Brain microvascular endothelial cell (primary cell): ENCODE measurements at places on chromosomes 2 and 18.

- no peak for DNase-seq
These were observed 15.4 kb downstream of the CAVIN2 start for GRCh38 chr2:191831410-191831994.

- no peak for DNase-seq
These were observed 88.8 kb downstream of the CRIM1 start for GRCh38 chr2:36444216-36444936.

GRCh38 chr18:35397976-35398375 is 20.8 kb upstream of the ZNF396 start:
- no peak for DNase-seq

GRCh38 chr2:199958014-199958413 is 2.6 kb downstream of the MAIP1 start:
- DNase-seq, result no peak

DNA sequence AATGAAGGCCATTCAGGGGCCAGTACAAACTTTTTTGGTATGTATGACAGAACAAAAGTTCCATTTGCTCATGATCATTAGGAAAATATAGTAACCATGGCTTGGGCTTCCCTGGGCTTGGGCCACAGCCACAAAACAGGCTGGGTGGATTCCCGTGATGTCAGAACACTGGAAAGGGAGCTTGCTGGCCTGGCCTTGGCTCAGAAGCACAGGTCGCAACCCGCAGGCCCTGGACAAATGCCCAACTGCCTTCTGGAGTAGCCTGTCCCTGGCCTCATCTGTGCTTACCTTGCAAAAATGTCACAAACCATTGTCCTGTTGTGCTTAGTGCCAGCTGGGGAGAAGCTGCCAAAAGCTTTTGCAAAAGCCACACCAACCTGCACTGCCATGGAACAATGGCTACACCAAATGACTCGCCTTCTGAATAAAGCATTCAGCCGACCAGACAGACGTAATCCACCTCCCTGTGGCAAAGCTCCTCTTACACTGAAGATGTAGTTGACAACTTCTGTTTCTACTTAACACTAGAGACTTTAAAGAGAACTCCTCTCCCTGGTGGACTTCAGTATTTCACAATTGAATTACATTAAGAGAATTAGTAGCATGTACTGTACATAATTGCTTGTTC is 125.5 kb downstream of the ANKRD44 start:
- DNase-seq, result no peak

DNA sequence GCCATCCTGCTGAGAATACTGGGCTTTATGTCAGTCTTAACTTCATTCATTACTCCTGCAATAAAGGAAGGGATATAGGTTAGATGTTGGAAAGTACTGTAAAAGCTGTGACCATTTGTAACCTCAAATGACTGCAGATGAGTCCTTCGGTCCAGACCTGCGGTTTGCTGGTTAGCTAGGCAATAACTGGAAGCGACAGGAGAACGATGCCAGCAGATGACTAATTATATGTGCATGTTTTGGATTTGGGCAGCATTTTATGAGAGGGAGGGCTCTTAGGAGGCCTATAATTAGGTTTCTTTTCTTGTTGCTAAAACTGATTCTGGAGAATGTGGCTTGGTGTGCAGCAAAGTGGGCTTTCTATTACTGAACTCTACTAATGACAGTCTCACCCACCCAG is 205.6 kb downstream of the TMEM182 start:
- DNase-seq, result no peak

DNA sequence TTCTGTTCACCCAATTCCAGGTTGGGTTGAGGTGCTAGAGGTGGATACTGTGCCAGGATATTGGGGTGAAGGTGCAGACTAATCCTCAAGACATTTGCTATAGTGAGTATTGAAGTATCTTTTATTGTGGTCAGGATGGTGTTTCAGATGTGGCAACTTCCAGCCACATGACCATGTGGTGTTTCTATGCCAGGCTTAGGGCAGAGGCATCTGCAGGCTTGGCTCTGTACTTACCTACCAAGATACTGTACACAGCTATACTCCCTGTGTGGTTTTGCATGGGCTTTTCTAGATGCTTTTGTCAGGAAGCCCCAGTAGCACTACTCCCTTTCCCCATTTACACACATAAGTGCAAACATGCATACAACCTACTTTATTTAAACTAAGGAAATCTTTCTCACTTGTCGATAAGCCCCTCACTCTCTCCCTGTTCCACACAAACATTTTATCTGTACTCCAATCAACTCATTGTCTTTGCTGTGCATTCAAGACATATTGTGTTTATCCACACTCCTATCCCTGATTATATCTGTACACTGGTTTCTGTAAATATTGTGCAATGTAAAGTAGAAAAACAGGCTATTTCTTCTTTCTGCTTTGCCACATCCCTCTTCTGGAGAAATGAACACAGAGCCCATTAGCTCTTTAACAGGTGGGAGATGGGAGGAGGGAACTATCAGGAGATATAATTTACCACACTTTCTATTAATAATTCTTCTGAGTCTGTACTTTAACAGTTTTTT is 12.3 kb downstream of the ARL6IP6 start:
- no peak for DNase-seq
